Activated T-helper 1 cell treated with anti-CD3 and anti-CD28 coated beads, Interleukin-12 subunit alpha, Interleukin-12 subunit beta, Interleukin-2, Interleukin-4 antibody, amounts not matched to agents 30 ng/mL and 10 ng/mL and 1 ng/mL, durations not matched to agents 14 hours and 24 hours and 36 hours (primary cell): ENCODE measurements at places on chromosomes 12 and 14. TPM values are rescaled to one million over a fixed set of nuclear protein-coding genes. Genes with fewer than 3 reads are reported as not detected.

Gene PAX9
- total RNA-seq = not detected in 2 replicates

Gene FAM181A
- not detected in 2 replicates for total RNA-seq

Gene KRT7
- total RNA-seq = 15.5 and 21.2 TPM in 2 replicates

Gene PPTC7
- total RNA-seq = 57.9 and 59.1 TPM in 2 replicates

Gene SMIM41
- total RNA-seq = 0.44 TPM in 1 of 2 replicates, not detected in the other

Gene BDKRB1
- not detected in 2 replicates for total RNA-seq

Gene ZNF385A
- 0.99 and 1.3 TPM in 2 replicates for total RNA-seq

Gene HVCN1
- 13.8 and 16.7 TPM in 2 replicates for total RNA-seq

Gene CABP1
- total RNA-seq = not detected in 2 replicates

Gene LTB4R2
- 8.9 and 10.3 TPM in 2 replicates for total RNA-seq

Gene NTF3
- total RNA-seq = not detected in 2 replicates

Gene SOAT2
- not detected in 2 replicates for total RNA-seq

Gene CD69
- total RNA-seq = 90.5 and 93.2 TPM in 2 replicates

Gene POTEG
- total RNA-seq = not detected in 2 replicates

Gene SIRT4
- 1.0 and 1.7 TPM in 2 replicates for total RNA-seq

DNA sequence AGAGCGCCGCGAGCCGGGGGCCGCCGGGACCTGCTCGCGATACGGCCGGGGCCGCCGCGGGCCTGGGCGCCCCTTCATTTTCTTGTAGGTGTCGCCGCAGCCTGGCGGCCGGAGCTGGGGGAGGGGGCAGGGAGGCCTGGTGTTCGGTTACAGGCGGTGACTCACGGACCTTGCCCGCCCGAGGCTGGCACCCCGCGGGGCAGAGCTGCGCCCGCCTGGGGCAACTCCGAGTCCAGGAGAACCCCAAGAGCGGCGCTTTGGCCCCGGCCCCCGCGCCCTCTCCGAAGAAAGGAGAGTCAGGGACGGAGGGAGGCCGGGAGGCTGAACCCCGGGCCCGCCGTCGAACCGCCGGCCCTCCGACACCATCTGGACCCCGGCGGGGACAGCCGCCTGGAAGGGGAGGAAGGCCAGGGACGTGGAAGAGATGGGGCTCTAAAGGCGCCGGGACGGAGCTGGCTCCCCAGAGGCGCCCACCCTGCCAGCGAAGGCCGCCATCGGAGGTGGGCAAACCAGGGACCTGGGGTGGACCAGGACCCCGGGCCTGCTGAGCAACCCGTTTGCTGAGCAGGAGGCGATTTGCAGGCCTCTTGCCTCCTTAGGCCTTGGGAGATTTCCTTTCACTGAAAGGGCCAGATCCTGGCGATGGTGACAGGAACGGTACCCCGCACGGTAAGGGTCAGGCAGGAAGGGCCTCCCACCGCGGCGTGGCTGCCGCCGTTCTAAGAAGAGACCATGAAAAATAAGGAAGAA lies 843 bp upstream of the NUAK1 start:
- H3K27ac ChIP-seq = no peak overlapping the region
- no peaks in the 10 kb centered on the region for H3K4me1 ChIP-seq
- DNase-seq = no peak

GRCh38 chr12:116091579-116091978 lies 185.9 kb downstream of the MED13L start:
- peaks cover 43% of the 10 kb centered on the region for H3K4me1 ChIP-seq
- peak overlapping the region; percentile 17 for H3K27ac ChIP-seq
- H3K36me3 ChIP-seq = peaks cover 19% of the 10 kb centered on the region
- no peak overlapping the region for H3K4me3 ChIP-seq

GRCh38 chr12:112097641-112098040 lies 10.9 kb downstream of the NAA25 start:
- no peak for DNase-seq
- no peak overlapping the region for H3K4me3 ChIP-seq
- H3K36me3 ChIP-seq = peaks cover 37% of the 10 kb centered on the region
- H3K4me1 ChIP-seq = peaks cover 26% of the 10 kb centered on the region

DNA sequence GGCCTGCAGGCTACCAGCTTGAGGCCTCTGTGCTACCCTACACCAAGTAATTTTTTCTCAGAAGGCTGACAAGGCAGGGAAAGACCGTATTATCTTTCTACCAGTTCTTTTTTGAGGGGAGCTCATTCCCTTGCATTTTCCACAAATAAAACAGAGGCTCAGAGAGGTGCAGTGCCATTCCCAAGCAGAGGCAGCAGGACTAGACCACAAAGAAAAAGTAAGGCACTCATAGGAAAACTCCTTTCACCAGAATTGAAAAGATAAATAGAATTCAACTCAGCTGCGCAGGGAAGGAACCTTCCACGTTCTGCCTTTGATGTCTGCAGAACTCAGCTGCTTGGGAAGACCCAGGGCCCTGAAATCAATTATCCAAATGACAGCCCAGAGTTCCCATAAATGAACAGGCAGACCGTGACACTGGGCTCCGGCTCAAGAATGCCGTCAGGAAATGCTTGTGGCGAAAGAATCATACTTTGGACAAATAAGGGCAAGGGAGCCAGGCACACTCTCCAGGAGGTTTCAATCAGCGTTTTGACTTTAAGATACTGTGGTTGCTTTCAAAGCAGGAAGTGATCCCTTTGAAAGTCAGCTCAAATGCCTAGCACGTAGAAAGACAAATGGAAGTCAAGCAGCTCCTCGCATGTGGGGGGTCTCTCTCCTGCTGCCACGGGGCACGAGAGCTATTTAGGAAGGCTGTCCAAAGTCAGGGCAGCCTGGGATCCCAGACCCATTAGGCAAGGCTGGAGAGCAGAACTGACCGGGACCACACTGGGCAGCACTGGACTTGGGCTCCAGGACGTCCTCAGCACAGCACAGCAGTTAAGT lies 14.0 kb downstream of the KCTD10 start:
- H3K36me3 ChIP-seq = peaks cover 10% of the 10 kb centered on the region
- H3K4me3 ChIP-seq = no peak overlapping the region
- peak overlapping the region; percentile 30 for H3K27ac ChIP-seq
- no peaks in the 10 kb centered on the region for H3K27me3 ChIP-seq
- H3K4me1 ChIP-seq = peaks cover 54% of the 10 kb centered on the region

DNA sequence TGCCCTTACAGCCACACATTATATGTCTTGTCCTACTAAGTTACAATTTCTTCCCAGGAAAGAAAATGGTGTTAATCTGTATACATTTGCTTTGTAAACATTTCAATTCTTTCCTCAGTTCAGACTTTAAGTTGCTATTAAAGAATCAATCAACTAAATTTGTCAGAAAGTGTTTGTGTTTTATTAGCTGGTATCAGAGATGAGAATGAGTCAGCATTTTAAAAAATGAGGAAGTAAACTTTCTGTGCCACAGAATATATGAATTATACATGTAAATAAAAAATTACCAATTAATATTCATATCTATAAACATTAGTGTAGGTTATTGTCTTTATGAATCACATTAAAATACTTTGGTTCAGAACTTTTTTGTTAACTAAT lies 82.0 kb downstream of the LMO3 start:
- H3K36me3 ChIP-seq = no peaks in the 10 kb centered on the region
- H3K27me3 ChIP-seq = no peaks in the 10 kb centered on the region
- DNase-seq = no peak
- no peak overlapping the region for H3K4me3 ChIP-seq

DNA sequence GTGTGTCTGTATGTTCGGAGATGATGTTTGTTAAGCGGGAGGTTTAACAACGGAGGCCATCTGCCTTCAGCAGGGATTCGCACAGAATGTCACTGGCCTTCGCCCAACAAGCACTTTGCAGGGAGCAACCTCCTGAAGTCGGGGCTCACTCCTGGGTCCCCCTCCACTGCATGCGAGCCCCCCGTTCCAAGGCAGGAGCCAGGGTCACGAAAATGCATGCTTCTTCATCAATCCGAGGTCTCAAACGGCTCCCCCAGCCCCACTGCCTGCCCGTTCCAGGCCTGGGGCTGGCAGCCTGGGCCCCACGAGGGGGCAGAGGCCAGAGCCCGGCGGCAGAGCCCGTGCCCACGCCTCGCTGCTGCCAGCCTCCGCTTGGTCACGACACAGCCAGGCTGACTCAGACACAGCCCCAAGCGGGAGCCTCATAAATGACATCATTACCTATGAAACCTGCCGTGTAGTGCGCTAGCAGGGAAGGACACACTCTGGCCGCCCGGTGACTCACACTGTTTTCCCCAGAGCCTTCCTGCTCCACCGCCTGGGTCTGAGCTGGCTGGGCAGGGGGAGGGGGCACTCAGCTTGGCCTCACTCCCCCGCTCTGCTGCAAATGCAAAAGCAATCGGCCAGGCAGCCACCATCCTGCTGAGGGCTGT lies 169.5 kb upstream of the RTL1 start:
- no peaks in the 10 kb centered on the region for H3K36me3 ChIP-seq
- DNase-seq = no peak
- H3K4me3 ChIP-seq = no peak overlapping the region
- H3K27ac ChIP-seq = no peak overlapping the region
- H3K4me1 ChIP-seq = no peaks in the 10 kb centered on the region
- H3K27me3 ChIP-seq = peaks cover 12% of the 10 kb centered on the region

- peaks cover 3% of the 10 kb centered on the region for H3K27me3 ChIP-seq
- no peaks in the 10 kb centered on the region for H3K4me1 ChIP-seq
- no peak overlapping the region for H3K4me3 ChIP-seq
- DNase-seq = no peak
- no peak overlapping the region for H3K27ac ChIP-seq
These were observed 48.9 kb upstream of the POC1B start for GRCh38 chr12:89574736-89575208.

DNA sequence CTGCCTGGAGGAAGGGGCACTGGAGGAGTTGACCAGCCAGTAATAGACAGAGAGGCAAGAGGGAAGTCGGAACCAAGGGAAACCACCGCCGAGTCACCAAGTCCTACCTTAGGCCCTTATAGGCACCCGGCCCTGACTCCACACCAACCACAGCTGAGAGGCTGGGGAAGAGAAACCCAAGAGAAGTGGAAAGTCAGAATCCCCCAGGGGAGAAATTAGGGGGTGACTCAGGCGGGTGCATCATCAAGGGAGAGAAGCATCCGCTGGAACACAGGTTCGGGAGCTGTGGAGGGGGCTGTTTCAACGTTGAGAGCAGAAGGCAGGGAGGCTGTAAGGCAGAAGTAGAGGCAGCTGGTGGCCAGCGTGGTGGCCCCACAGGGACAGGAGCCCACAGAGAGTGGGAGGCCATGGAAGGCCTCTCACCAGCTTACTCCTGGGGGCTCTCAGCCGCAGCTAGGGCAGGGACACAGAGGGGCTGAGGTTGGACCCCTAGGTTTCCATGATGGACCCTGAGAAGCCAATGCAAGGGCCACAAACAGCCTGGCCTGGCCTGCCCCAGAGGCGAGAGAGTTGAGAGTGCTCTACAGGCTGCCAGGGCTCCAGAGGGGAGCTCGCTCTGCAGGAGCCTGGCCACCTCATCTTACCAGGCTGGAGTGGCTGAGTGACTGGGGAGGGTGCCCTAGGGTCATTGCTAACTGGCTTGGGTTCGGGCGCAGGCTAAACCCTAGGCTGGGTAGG lies 1.4 kb upstream of the TRMT61A start:
- H3K27ac ChIP-seq = peak overlapping the region; percentile 75
- no peak for DNase-seq
- H3K4me1 ChIP-seq = peaks cover 29% of the 10 kb centered on the region
- peaks cover 6% of the 10 kb centered on the region for H3K36me3 ChIP-seq
- peak overlapping the region; percentile 80 for H3K4me3 ChIP-seq

DNA sequence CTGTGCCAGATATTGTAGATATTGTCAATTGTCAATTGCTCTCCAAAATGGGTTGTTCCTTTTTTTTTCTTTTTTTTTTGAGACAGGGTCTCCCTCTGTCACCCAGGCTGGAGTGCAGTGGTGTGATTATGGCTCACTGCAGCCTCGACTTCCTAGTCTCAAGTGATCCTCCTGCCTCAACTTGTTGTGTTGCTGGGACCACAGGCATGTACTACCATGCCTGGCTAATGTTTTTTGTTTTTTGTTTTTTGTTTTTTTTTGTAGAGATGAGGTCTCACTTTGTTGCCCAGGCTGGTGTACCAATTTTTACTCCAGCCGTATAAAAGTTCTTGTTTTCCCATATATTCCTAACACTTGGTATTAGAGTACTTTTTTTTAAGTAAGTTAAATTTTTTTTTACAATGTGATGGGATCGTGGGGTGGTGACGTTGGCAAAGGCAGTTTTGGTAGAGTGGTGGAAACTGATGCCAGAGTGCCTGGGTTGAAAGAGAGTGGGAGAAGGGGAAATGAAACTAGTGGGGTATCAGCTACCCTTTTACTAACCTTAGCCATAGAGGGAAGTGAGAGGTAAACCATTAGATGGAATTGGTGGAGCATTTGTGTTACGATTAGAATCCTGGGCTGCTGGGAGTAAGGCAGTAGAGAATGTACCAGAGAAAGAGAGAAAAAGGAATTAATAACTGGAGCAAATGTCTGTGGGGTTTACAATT lies 33.0 kb upstream of the CFAP54 start:
- peaks cover 4% of the 10 kb centered on the region for H3K36me3 ChIP-seq
- no peak overlapping the region for H3K4me3 ChIP-seq
- DNase-seq = no peak
- no peak overlapping the region for H3K27ac ChIP-seq
- H3K4me1 ChIP-seq = peaks cover 5% of the 10 kb centered on the region
- peaks cover 1% of the 10 kb centered on the region for H3K27me3 ChIP-seq

DNA sequence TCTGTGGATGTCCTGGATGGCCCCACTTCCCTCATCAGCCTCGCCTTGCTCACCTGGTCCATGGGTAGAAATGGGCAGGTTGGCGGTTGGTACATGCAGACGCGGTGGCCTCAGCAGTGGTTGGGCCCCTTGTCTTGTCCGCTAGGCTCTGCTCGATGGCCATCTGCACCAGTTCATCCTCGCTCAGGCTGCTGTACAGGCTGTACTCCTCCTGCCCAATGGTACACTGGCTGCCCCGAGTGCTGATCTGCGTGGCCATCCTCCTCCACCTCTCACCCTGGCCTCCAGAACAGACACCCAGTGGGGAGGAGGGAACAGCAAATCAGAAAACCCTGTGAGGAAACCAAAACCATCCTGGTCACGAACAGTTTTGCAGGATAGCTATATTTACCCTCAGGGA lies 12.1 kb downstream of the ASB2 start:
- peaks cover 35% of the 10 kb centered on the region for H3K36me3 ChIP-seq
- H3K4me1 ChIP-seq = peaks cover 95% of the 10 kb centered on the region
- H3K4me3 ChIP-seq = no peak overlapping the region
- no peak for DNase-seq
- H3K27me3 ChIP-seq = no peaks in the 10 kb centered on the region

DNA sequence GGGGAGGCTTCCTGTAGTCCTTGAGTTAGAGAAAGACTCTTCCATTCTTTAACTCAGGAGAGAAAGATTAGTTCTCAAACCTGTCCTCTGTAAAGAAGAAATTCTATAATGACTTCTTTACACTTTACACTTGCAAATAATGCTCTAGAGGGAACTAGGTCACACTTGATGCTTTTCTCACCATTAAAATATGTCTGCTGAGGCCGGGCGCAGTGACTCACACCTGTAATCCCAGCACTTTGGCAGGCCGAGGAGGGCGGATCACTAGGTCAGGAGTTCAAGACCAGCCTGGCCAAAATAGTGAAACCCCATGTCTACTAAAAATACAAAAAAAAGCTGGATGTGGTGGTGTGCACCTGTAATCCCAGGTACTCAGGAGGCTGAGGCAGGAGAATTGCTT lies 6.3 kb downstream of the NTN4 start:
- no peaks in the 10 kb centered on the region for H3K4me1 ChIP-seq
- no peak overlapping the region for H3K4me3 ChIP-seq
- peaks cover 45% of the 10 kb centered on the region for H3K27me3 ChIP-seq
- H3K36me3 ChIP-seq = no peaks in the 10 kb centered on the region

- H3K4me1 ChIP-seq = no peaks in the 10 kb centered on the region
- H3K36me3 ChIP-seq = no peaks in the 10 kb centered on the region
- DNase-seq = no peak
These were observed 92.4 kb downstream of the PELI2 start for GRCh38 chr14:56210571-56210970.

- H3K4me3 ChIP-seq = no peak overlapping the region
- H3K27ac ChIP-seq = no peak overlapping the region
- no peaks in the 10 kb centered on the region for H3K36me3 ChIP-seq
- no peaks in the 10 kb centered on the region for H3K27me3 ChIP-seq
- no peaks in the 10 kb centered on the region for H3K4me1 ChIP-seq
- no peak for DNase-seq
These were observed 4.9 kb downstream of the TEX52 start for GRCh38 chr12:2851931-2852330.
